PC-3 (cell line): ENCODE measurements at places on chromosomes 7 and 10. TPM values are rescaled to one million over a fixed set of nuclear protein-coding genes. Genes with fewer than 3 reads are reported as not detected.

Gene GPRIN2
- 3.1 and 5.8 TPM in 2 replicates for total RNA-seq

Gene PNLIPRP1
- not detected in 2 replicates for total RNA-seq

Gene PKD2L1
- total RNA-seq = not detected in 2 replicates

Gene OR2A12
- total RNA-seq = not detected in 2 replicates

Gene GPR26
- total RNA-seq = not detected in 2 replicates

Gene PTER
- 6.6 and 9.3 TPM in 2 replicates for total RNA-seq

DNA sequence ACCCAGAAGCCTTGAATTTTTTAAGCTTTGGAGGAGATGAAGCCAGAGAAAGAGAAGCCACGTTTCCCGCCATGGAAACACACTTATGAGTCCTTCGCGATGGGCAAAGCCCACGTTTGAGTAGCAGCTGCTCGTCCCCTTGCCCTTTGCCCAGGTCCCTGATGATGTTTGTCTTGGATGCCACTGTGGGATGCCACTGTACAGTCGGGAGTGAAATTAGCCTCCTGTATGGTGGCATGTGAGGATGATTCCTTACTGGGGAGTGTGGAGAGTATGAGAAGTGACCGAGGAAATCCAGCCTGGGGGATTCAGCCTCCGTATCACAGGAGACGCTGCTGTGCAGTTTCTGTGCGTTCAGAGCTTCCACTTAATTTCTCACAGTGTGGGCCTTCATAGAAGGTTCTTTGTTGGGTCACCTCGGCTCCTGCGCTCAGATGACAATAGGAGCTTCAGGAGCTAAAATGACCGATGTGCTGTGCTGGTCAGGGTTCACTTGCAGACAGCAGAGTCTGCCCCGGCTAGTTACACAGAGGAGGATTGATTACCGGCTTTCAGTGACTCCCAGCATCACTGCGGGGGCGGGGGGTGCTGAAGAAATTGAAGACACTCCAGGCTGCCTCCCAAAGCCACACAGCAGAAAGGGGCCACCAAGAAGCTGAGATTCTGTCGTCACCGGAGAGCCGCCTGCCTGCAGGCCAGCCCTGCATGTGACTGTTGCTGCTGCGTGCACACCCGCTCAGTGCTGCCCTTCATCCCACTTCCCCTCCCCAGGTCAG, 122.1 kb upstream of the SFMBT2 start:
- H3K27me3 ChIP-seq = peaks cover 46% of the 10 kb centered on the region
- H3K36me3 ChIP-seq = no peaks in the 10 kb centered on the region
- H3K27ac ChIP-seq = no peak overlapping the region

- H3K36me3 ChIP-seq = no peaks in the 10 kb centered on the region
- no peak for DNase-seq
- no peaks in the 10 kb centered on the region for H3K4me1 ChIP-seq
- H3K27me3 ChIP-seq = 0 out of 2 replicates have a peak, but pooled peaks cover 5% of the 10 kb centered on the region
- H3K27ac ChIP-seq = no peak overlapping the region
- H3K4me3 ChIP-seq = no peak overlapping the region
Observed at GRCh38 chr7:101374990-101375389, 12.3 kb downstream of the COL26A1 start.

DNA sequence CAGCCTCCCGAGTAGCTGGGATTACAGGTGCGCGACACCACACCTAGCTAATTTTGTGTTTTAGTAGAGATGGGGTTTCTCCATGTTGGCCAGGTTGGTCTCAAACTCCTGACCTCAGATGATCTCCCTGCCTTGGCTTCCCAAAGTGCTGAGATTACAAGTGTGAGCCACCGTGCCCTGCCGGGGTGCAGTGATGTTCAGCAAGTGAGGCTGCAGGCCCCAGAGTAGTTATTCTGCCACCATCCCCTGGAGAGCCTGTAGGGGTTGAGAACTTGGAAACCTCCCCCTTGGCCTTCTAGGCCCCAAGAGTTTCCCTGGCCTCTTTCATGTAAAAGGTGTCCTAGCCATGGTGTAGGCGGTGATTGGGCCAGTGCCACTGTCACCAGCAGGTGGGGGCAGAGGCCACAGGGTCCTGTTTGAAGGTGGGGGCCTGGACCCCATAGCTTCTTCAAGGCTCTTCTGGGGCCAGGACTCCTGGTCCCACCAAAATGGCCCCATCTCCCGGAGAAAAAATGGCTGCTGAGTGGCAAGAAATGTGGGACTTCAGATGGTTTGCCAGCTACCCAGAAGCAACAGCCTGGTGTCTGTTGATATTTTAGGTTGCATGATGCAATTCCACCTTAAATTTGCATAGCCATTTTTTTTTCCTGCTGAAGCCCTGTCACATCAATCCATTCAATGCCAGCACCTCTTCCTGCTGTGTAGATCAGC, 25.5 kb upstream of the INMT start:
- no peak for DNase-seq
- H3K36me3 ChIP-seq = no peaks in the 10 kb centered on the region
- 0 out of 2 replicates have a peak, but pooled peaks cover 8% of the 10 kb centered on the region for H3K4me1 ChIP-seq

DNA sequence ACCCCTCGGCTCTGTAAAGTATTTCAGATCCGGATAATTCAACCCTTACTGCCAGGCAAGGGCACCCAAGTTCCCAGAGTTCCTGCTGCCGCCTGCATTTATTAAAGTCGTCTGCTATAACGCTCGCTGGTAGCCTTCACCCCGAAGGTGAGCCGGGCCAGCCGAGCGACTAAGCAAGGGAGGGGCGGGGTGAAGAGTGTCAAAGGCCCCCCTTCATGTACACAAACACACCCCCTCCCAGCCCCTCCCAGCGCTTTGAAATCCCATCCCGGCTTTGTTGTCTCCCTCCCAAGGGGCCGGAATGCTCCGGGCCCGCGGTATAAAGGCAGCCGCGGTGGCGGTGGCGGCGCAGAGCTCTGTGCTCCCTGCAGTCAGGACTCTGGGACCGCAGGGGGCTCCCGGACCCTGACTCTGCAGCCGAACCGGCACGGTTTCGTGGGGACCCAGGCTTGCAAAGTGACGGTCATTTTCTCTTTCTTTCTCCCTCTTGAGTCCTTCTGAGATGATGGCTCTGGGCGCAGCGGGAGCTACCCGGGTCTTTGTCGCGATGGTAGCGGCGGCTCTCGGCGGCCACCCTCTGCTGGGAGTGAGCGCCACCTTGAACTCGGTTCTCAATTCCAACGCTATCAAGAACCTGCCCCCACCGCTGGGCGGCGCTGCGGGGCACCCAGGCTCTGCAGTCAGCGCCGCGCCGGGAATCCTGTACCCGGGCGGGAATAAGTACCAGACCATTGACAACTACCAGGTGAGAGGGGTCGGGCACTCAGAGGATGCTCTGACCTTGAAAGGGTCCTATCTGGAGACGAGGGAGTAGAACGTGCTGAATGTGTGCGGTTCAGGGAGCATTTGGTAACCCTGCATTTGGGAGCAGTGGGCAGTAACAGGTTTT, at the start of gene DKK1:
DKK1 (plus strand) TSS at position 349 of the 889 bp plus-strand sequence; CDS start at position 503, 154 bp downstream.
- H3K27me3 ChIP-seq = no peaks in the 10 kb centered on the region
- DNase-seq = peak; percentile 100
- peak within 1 kb of the TSS; percentile 76 for H3K4me3 ChIP-seq
- peaks cover 33% of the 10 kb centered on the region for H3K36me3 ChIP-seq
- H3K27ac ChIP-seq = peak within 1 kb of the TSS; percentile 82

DNA sequence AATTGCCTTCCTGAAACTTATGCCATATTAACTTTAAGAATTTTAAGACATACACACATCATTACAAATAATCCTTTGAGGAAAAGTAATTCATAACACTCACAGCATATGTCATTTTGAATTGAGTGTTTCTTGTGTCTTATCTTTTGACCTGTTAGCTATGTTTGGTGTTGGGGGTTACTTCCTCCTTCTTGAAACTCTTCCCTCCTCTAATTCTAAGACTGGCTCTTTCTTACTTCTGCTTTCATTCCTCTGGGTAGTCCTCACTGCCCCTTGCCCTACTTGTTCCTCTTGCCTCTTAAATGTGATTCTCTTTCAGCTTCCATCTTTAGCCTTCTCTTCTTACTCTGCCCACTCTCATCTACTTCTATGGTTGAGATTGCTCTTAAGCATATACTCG, 28.3 kb upstream of the PIP4K2A start:
- no peak overlapping the region for H3K4me3 ChIP-seq
- DNase-seq = no peak
- H3K27ac ChIP-seq = no peak overlapping the region
- peaks cover 8% of the 10 kb centered on the region for H3K4me1 ChIP-seq
- no peaks in the 10 kb centered on the region for H3K27me3 ChIP-seq

- no peaks in the 10 kb centered on the region for H3K27me3 ChIP-seq
- no peak for DNase-seq
- no peaks in the 10 kb centered on the region for H3K36me3 ChIP-seq
Observed at GRCh38 chr10:62617652-62618051, 186.9 kb upstream of the ADO start.

DNA sequence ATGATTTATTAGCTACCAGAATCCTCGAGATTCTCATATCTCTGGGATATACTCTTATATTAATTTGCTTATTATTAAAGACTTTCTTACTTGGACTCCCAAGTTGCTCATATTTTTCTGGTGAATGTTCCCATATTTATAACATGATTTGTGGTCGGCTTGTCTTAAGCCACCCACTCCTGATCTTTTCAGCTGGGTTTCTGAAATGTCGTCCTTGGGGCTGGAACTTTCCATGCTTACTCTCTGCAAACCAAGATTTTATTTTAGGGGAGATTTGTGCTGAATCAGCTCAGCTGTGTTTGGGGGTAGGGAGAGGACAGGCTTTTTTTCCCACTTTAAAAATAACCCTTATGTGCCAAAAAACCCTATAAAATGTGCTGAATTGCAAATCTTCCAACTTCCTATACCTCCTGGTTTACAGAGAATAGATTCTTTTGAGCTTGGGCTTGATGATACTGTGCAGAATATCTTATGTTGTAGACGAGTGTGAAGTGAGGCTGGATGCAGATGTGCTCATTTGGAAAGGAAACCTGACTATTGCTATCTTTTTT, 162.1 kb downstream of the SND1 start:
- H3K36me3 ChIP-seq = peaks cover 6% of the 10 kb centered on the region; the same call in 1 of the 2 replicates
- H3K27ac ChIP-seq = no peak overlapping the region
- DNase-seq = no peak
- no peaks in the 10 kb centered on the region for H3K27me3 ChIP-seq
- H3K4me3 ChIP-seq = no peak overlapping the region

DNA sequence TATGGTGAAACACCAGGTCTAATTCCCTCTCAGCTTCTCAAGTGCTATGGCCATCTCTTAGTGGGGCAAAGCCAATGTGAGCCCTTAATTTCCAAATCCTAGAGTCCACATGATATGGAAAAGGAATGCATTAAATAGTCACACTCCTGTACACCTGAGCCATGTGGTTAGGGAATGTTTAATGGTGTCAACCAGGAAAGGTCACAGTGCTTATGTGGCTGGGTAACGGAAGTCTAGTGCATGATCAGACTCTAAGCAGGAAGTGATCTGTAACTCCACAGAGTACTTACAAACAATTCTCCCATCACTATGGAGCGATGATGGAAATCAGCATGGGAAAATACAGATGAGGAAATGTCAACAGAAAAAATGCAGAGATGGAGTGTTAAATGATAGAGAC, 148.8 kb downstream of the MAGI2 start:
- H3K27me3 ChIP-seq = no peaks in the 10 kb centered on the region
- no peak overlapping the region for H3K4me3 ChIP-seq
- H3K36me3 ChIP-seq = no peaks in the 10 kb centered on the region
- peaks cover 14% of the 10 kb centered on the region; the same call in 1 of the 2 replicates for H3K4me1 ChIP-seq

DNA sequence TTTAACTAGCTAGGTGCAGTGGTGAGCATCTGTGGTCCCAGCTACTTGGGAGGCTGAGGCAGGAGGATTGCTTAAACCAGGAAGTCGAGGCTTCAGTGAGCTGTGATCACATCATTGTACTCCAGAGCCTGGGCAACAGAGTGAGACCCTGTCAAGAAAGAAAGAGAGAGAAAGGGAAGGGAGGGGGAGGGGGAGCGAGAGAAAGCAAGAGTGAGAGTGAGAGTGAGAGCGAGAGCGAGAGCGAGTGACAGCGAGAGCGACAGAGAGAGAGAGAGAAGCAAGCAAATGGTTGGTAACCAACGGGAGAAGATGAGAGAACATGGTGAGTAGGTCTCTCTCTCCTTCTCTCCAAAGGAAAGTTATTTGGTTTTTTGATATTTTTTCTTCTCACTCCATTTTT, 69.8 kb upstream of the DGKI start:
- no peaks in the 10 kb centered on the region for H3K36me3 ChIP-seq
- peaks cover 5% of the 10 kb centered on the region; the same call in 1 of the 2 replicates for H3K4me1 ChIP-seq
- no peak overlapping the region for H3K27ac ChIP-seq
- no peak overlapping the region for H3K4me3 ChIP-seq
- no peaks in the 10 kb centered on the region for H3K27me3 ChIP-seq
- DNase-seq = no peak

GRCh38 chr7:125480762-125481161, 551.1 kb upstream of the POT1 start:
- H3K36me3 ChIP-seq = no peaks in the 10 kb centered on the region
- peaks cover 13% of the 10 kb centered on the region; the same call in 1 of the 2 replicates for H3K4me1 ChIP-seq
- no peak overlapping the region for H3K27ac ChIP-seq
- no peak for DNase-seq

DNA sequence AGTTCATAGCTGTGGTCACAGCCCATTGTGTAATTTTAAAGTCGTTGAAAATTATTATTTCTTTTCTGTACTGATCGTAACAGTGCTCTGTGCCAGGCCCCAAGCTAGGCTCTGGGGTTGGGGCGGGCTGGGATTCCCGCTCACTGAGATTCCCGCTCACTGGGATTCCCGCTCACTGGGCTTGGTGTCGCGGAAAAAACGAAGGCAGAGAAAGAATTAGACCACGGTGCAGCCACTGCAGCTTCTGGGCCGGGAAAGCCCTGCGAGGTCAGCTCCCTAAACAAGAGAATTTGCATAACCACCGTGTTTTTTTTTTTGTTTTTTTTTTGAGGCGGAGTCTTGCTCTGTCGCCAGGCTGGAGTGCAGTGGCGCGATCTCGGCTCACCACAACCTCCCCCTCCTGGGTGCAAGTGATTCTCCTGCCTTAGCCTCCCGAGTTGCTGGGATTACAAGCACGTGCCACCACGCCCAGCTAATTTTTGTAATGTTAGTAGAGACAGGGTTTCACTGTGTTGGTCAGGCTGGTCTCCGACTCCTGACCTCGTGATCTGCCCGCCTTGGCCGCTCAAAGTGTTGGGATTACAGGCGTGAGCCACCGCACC, 31.2 kb downstream of the FOXK1 start:
- H3K27me3 ChIP-seq = no peaks in the 10 kb centered on the region
- no peak overlapping the region for H3K4me3 ChIP-seq
- H3K36me3 ChIP-seq = no peaks in the 10 kb centered on the region

DNA sequence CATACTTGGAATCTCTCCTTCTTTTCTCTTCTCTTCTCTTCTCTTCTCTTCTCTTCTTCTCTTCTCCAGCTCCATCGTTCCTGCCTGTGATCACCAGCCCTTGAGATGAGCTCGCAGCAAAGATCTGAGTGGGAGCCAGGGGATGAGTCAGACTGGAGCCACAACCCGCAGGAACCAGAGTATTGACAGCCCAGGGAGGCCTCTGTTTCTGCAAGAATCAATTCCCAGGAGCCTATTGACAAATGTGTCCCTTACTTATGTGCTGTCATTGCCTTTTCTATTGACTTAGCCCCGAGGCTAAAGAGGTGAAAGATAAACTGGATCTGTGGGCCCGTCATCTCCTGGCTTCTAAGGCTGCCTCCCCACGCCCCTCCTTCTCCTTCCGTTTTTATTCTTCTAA, 13.1 kb upstream of the HABP2 start:
- H3K36me3 ChIP-seq = no peaks in the 10 kb centered on the region
- no peaks in the 10 kb centered on the region for H3K27me3 ChIP-seq
- H3K27ac ChIP-seq = no peak overlapping the region
- peaks cover 14% of the 10 kb centered on the region for H3K4me1 ChIP-seq
- no peak overlapping the region for H3K4me3 ChIP-seq
- peak; percentile 67 for DNase-seq
